ENCODE measurements at places on chromosomes 7 and 10.
A peak's percentile ranks its signal among the peaks of the same experiment; 100 is the strongest.

DNA sequence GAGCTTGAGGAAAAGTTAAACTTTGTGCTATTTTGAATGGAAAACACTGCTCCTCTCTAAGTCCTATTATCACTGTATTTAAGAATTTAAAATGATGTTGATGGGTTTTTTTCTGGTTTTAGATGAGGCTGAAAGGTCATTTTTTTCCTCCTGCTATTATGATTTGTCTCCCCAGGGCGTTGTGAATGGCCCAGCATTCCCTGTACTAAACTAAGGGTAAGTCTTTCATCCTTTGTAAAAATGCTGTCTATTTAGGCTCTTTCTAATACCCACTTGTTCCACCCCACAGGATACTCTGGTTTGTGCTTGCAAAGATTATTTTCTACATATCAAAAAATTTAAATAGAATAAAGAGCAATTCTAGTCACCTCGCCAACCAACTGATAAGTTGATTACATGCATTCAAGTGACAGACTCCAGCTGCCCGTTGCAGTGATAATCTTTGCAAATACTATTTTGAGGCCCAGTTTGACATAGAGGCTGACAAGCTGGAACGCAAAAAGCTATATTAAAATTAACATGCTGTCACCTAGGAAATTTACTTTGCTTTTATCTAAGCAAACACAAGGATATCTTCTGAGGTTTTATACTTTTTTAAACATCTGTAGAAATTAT lies 222.3 kb upstream of the TMEM229A start:
- no peak for DNase-seq

GRCh38 chr10:73359492-73359891 lies 828 bp upstream of the CFAP70 start:
- no peak for DNase-seq

DNA sequence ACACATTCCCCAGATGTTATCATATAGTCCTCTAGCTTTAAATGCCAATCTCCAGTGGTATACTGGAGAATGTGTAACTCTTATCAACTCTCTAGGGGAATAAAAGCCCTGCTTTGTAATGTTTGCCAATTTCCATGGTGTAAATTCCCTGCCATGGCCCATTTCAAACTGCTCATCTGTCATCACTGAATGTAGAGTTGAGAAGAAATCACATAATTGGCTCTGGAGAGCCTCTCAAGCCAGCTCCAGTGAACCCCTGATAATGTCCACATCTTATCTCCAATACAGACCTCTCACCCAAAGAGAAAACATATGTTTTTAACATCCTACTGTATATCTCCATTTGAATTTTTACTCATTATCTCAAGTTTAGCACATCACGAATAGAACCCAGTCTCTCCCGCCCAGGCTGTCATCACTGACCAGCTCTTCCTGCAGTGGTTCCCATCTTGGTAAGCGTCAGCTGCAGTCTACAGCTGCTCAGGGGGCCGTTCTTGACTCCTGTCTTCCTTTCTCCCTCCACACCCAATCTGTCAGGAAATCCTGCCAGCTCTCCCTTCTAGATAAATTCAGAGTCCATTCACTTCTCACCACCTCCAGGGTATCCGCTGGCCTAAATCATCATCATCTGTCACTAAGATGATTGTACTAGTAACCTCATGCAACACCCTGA lies 332.4 kb downstream of the FRMD4A start:
- no peak for DNase-seq

GRCh38 chr7:112723416-112723815 lies 66.8 kb downstream of the TMEM168 start:
- DNase-seq = no peak

DNA sequence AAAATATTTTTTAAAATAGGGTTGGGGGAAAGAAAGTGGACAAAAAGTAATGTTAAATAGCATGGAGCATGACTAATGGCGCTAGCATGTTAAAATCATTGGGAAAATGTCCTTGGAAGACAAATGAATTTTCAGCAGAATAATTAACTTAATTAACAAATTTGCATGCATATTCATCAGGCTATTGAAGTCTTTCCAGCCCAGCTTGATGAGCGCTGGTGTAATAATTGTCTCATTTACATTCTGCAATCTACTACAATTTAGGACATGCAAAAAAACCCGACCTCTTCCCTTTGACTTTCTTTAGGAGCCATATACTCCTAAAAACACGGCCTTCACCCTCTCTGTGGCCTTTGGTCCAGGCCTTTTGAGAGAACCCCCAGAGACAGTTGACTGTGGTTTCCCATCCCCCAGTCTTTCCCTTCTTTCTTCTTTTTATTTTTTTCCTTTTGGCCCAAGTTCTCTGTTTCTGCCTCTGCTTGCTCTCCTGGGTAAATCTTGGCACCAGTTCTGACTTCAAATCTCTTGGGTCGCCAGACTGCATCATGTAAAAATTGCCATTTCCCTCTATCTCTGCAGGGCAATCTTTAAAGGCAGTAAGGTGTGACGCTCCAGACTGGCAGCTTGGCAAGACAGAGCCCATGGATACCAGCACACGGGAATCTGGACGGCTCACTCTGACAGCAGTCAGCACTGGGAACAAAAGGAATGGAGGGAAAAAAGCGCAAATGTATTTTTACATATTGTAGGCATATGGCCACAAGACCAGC lies 105.5 kb downstream of the NEUROD6 start:
- no peak for DNase-seq

DNA sequence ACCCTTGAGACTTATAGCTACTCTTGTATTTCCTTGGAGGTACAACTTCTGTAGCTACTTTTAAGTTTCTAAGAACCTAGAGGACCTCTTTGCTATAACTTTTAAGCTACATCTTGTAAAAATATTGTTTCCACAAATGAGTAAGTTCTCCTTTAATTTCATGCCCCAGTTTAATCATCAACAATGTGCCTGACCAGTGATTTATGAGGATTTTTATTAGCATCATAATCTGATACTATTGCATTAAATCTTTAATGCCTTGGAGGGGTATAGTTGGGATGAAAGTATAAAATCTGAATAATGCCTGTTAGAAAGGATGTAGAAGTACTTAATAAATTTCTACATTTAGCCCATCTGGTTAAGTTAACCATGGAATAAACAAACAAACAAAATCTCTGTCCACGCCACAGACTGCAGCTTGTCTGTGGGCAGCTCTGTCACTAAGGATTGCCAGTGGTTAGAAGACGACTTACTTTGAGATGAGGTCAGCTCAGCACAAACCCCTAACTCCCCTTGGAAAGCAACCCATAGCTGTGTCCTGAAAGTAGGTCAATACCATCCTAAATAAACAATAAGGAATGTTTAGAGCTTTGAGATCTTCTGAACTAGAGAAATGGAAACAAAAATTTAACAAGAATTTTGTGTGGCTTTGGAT lies 18.3 kb downstream of the UBE2D1 start:
- no peak for DNase-seq

GRCh38 chr7:47228386-47229014 lies 353.4 kb downstream of the TNS3 start:
- DNase-seq = no peak

DNA sequence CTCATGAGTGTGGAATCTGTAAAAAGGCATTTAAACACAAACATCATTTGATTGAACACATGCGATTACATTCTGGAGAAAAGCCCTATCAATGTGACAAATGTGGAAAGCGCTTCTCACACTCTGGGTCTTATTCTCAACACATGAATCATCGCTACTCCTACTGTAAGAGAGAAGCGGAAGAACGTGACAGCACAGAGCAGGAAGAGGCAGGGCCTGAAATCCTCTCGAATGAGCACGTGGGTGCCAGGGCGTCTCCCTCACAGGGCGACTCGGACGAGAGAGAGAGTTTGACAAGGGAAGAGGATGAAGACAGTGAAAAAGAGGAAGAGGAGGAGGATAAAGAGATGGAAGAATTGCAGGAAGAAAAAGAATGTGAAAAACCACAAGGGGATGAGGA lies 207.7 kb downstream of the ZEB1 start:
- DNase-seq = no peak

DNA sequence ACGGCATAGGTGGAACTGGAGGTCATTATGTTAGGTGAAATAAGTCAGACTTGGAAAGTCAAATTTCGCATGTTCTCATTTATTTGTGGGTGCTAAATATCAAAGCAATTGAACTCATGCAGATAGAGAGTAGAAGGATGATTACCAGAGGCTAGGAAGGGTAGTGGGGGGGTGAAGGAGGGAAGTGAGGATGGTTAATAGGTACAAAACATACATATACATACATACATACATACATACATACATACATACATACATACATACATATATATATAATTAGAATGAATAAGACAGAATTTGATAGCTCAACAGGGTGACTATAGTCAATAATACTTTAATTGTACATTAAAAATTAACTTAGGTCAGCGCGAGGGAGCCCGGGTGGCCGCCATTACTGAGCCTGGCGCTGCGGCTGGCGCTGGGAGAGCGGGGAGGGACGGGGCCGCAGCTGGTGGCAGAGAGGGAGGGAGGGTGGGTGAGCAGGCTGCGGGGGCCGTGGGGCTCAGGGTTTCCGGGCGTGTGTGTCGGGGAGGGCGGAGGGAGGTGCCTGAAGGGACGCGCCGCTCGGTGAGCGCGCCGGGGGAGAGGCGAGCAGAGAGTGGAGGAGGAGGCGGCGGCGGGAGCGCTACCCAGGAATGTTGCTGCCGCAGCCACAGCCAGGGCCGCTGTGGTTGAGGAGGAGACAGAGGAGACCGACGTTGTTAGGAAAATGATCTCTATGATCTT lies 85.8 kb upstream of the EGFR start:
- no peak for DNase-seq

- peak; percentile 22 for DNase-seq
Measured at GRCh38 chr7:12067156-12067831, 143.8 kb upstream of the TMEM106B start.

DNA sequence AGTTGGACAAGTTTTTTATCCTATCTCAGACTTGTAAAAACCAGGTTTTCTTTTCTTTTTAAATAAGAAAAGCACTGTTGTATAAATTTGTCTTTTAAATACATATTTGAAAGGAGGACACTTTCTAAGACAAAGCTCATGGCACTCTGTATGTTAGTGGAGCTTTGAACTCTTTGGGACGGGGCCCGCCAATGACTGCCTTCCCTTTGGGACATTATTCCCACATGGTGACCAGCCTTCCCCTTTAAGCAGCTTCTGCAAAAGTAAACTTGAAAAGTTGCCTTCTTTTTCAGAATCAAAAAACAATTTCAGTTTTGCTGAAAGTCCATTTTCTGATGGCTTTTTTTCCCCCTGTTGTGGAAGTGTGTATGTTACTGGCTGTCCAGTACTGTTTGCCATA lies 1.8 kb downstream of the CUX1 start:
- DNase-seq = no peak

GRCh38 chr10:28434063-28434462 lies 98.9 kb upstream of the WAC start:
- no peak for DNase-seq

- DNase-seq = no peak
Measured at GRCh38 chr7:3201937-3202710, 98.9 kb upstream of the SDK1 start.

GRCh38 chr7:157458254-157458633 lies 121.4 kb downstream of the DNAJB6 start:
- no peak for DNase-seq

DNA sequence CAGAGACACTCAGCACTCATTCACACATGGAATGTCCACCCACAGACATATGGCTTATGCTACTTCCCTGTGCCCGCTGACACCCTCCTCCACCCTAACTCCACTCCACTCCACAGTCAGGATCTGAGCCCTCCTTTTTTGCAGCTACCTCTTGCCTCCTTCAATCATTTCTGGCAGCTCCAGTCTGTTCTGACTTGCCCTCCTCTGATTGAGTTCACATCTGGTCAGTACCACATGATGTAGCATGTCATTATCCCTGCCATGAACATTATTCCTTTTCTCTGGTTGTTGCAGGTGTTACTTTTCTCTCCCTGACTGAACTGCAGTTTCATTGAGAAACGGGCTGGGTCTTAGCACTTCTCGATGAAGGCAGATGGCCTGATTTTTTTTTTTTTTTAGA lies 130.1 kb upstream of the EGR2 start:
- DNase-seq = no peak

DNA sequence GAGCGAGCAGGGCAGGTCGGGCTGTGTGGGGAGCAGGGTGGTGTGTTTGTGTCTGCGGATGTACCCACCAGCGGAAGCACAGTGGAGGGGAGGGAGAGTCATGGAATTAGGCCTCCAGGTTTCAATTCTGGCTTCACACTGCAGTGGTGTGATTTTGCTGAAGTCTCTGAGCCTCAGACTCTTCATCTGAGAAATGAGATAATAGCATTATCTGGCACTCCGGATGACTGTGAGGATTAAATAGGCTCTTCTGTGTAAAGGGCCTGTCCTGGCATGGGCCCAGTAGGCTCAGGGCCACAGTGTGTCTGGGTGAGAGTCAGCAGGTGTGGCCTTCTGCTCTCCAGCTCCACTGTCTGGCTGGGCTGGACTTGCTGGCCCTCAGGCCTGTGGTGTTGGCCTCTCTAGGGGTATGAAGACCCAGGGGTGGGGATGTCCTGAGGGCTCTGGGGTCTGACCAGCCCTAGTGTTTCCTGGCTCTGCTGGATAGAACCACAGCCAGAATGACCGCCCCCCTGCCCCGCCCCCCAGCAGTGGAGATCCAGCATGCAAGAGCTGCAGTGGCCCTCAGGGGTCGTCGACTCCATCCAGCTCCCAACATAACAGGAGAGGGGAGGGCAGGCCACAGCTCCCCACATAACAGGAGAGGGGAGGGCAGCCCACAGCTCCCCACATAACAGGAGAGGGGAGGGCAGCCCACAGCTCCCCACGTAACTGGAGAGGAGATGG lies 178.6 kb downstream of the RPS24 start:
- DNase-seq = no peak

DNA sequence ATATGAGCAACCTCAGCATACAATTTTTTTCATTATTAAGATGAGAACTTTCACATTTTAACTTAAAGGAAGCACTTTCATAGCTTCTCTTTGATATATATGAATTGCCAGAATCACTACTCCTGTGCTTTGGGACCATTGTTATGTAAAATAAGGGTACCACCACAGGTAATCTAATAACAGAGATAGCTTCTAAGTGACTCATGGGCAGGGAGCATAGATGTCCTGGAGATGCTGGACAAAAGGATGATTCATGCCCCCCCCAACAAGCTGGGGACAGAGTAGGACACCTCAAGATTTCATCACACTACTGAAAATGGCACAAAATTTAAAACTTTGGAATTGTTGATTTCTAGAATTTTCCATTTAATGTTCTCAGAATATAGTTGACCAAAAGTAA lies 641.1 kb downstream of the PCDH15 start:
- DNase-seq = no peak

- DNase-seq = no peak
Measured at GRCh38 chr10:44749151-44749550, 162.0 kb upstream of the TMEM72 start.

- DNase-seq = no peak
Measured at GRCh38 chr10:19882621-19883020, 66.4 kb downstream of the PLXDC2 start.

DNA sequence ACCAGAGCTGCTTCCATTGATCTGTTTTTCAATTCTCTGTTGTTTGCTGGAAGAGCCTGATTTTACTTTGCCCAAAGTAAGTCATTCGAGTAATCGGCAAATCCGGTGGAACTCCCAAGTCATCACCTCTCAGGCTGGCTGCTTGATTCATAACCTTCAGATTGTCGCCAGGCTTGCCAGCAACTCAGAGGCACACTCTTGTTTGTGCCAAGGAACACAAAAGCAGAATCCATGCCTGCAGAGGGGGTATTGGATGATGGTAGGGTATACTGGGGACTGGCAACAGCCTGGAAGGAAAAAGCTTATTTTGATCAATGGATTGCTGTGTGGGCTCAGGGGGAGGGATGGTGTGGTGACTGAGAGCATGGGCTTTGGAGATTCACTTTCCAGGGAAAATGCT lies 542.4 kb downstream of the SORCS3 start:
- no peak for DNase-seq

- no peak for DNase-seq
Measured at GRCh38 chr7:94183891-94184290, 179.7 kb upstream of the BET1 start.

- DNase-seq = no peak
Measured at GRCh38 chr7:39745320-39745719, 121.9 kb downstream of the RALA start.
